ENCODE measurements at places on chromosomes 5 and 9. TPM values are rescaled to one million over a fixed set of nuclear protein-coding genes. Genes with fewer than 3 reads are reported as not detected.

Gene ZFP2
- total RNA-seq: under 0.01 TPM

Gene TAL2
- total RNA-seq: not detected

Gene PCDHGA4
- total RNA-seq: 8.2 TPM

Gene TMEM174
- not detected for total RNA-seq

Gene ETF1
- total RNA-seq: 179 TPM

Gene DOCK2
- 3.4 TPM for total RNA-seq

Gene TTC23L
- total RNA-seq: 0.28 TPM

Gene IL4
- total RNA-seq: not detected

Gene LCN15
- not detected for total RNA-seq

Gene SPINK6
- total RNA-seq: not detected

Gene PCDHGA6
- total RNA-seq: 3.1 TPM

Gene SH3PXD2B
- total RNA-seq: 11.9 TPM

Gene ARHGAP26
- total RNA-seq: 2.3 TPM

Gene MAMDC2
- total RNA-seq: 3.1 TPM

Gene CA9
- 0.38 TPM for total RNA-seq

Gene ANKRA2
- 12.8 TPM for total RNA-seq

Gene LPAR1
- 50.7 TPM for total RNA-seq

Gene EXOSC2
- total RNA-seq: 78.4 TPM

Gene ORM2
- not detected for total RNA-seq

Gene PCDHGC5
- total RNA-seq: 2.0 TPM

Gene CAMK2A
- 0.28 TPM for total RNA-seq

Gene CCNI2
- not detected for total RNA-seq

Gene LRRC70
- total RNA-seq: 1.2 TPM

Gene TXNDC8
- total RNA-seq: not detected

Gene CCDC192
- not detected for total RNA-seq

Gene SPATA31D4
- total RNA-seq: not detected

Gene FUT7
- not detected for total RNA-seq

Gene HINT2
- 6.5 TPM for total RNA-seq

Gene IL31RA
- under 0.01 TPM for total RNA-seq

Gene OTP
- total RNA-seq: not detected

Gene GDA
- not detected for total RNA-seq

Gene PCDHB3
- 0.19 TPM for total RNA-seq

Gene HTR4
- not detected for total RNA-seq

Gene SLC25A2
- 0.19 TPM for total RNA-seq

Gene NPM1
- total RNA-seq: 1,642 TPM

Gene C1QTNF3
- total RNA-seq: 0.85 TPM

Gene ARID3C
- total RNA-seq: under 0.01 TPM

Gene PCDH12
- total RNA-seq: 0.56 TPM

Gene IFNA5
- not detected for total RNA-seq

Gene SEMA5A
- total RNA-seq: 44.3 TPM

Gene RFESD
- 2.1 TPM for total RNA-seq

Gene GLDC
- total RNA-seq: 0.85 TPM

Gene PDE8B
- total RNA-seq: 0.56 TPM

Gene PRRX2
- total RNA-seq: 3.9 TPM

Gene DDX31
- 12.1 TPM for total RNA-seq

Gene KCTD16
- 2.3 TPM for total RNA-seq

Gene NRARP
- total RNA-seq: 0.28 TPM

Gene C5orf52
- not detected for total RNA-seq

Gene CATSPER3
- not detected for total RNA-seq

Gene AJM1
- total RNA-seq: 6.8 TPM

Gene GPR107
- total RNA-seq: 33.4 TPM

Gene OR1J2
- not detected for total RNA-seq

Gene FREM1
- not detected for total RNA-seq

Gene PALM2AKAP2
- 37.2 TPM for total RNA-seq

Gene GDNF
- 1.1 TPM for total RNA-seq

Gene NKD2
- total RNA-seq: 1.2 TPM

Gene FOXD4L3
- under 0.01 TPM for total RNA-seq

Data from regular cardiac myocyte (primary cell).